ENCODE measurements at places on chromosomes 11 and 22.

DNA sequence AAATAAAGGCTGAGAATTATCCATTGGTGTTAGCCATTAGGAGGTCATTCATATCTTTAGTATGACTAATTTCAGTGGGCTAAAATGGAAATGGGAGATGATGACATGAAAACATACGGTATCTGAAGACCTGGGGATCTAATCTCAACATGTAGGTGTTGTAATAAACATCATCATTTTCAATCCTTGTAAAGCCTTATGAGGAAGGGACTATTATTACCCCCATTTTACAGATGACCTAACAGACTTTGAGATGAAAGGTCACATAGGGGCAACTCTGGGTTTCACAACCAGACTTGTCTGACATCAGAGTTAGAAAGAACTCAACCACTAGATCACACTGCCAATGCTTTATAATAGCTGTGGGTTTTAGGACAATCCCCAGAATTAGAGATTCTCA is 34.8 kb upstream of the TMEM135 start:
- H3K27me3 ChIP-seq, result peaks cover 17% of the 10 kb centered on the region
- DNase-seq, result no peak
- H3K4me3 ChIP-seq, result no peak overlapping the region
- H3K4me1 ChIP-seq, result no peaks in the 10 kb centered on the region

DNA sequence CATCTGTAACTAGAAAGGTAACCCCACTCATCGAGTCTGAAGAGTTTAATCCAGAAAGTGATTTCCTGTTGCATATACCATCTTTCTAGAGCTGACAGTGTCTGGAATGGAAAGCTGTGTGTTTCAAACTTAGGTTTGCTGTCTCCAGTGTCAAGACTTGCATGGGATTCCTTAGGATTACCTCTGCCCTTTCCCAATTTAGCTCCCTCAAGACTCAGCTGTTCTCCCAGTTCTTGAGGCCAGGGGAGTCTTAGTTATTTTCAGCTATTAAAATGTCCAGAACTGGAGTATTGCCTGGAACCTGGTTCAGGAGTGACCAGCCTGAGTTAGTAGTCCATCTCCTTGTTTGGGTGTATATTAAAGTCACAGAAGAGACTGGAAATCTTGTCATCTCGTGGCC is 25.0 kb upstream of the LDHA start:
- H3K27me3 ChIP-seq, result no peaks in the 10 kb centered on the region
- peaks cover 5% of the 10 kb centered on the region for H3K4me1 ChIP-seq
- H3K4me3 ChIP-seq, result no peak overlapping the region
- no peak overlapping the region for H3K27ac ChIP-seq

DNA sequence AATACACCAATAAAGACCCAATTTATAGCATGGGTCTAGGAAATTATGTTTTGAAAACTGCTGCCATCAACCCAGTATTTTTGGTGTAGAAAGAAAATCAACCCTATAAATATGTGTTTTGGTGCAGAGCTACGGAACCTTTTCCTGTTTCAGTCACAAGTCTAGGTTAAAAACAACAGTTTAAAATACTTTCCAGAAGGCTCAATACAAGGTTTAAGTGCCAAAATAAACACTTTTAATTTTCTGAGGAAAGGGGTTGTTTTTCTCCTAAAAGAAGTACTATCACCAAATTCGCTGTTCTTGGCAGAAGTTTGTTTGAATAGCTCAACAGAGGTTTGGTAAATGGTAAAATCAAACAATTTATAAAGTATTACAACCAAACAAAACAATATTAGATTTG is 201.3 kb downstream of the TMEM135 start:
- no peak for DNase-seq
- H3K27me3 ChIP-seq, result no peaks in the 10 kb centered on the region
- peaks cover 2% of the 10 kb centered on the region for H3K36me3 ChIP-seq
- H3K4me1 ChIP-seq, result peaks cover 6% of the 10 kb centered on the region
- H3K4me3 ChIP-seq, result no peak overlapping the region

DNA sequence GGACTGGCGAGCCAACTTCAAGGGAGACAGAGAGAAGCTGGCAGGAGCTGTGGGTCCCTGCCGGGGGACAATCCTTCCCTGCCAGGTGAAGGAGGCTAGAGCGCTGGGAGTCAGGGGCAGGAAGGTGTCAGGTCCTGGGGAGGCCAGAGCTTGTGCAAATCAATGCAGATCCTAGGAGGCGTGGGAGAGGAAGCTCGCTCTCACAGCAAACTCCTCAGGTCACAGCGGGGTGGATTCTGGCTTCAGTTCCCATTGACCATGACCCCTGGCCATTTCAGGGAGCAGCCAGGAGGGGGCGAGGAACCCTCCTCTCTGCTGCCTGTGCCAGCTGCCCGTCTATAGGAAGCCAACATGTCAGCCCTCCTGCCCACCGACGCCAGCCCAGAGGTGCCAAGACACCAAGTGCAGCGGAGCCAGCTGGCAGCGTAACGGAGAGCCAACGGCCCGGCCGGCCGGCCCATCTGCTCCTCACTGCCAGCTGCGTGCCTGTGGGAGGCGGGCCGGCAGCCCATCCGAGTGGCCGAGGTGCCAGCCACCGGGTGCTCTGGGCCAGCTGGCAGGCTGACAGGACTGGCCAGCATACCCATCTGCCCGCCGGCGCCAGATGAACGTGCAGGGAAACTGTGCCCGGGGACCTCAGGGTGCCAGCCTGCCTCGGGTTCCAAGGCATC is 374.8 kb downstream of the MIAT start:
- no peaks in the 10 kb centered on the region for H3K36me3 ChIP-seq
- H3K27me3 ChIP-seq, result peaks cover 31% of the 10 kb centered on the region
- DNase-seq, result no peak
- H3K27ac ChIP-seq, result no peak overlapping the region

DNA sequence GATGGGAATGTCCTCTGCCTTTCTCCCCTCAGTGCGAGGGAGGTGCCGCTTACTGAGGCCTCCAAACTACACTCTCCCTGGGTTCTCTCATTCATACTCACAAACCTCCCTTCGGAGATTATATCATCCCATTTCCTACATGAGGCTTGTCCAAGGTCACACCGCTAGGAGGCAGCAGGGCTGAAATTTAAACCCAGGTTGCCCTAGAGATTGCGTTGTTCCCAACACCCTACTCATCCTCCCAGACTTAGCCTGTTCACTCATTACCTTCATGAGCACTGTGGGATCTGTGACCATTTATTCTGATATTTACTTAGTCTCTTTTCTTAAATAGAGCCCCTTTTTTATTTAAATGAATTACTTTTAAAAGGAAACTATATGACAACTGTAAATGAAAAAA is 31.1 kb downstream of the SDHAF2 start:
- DNase-seq, result no peak
- H3K36me3 ChIP-seq, result peaks cover 14% of the 10 kb centered on the region
- no peak overlapping the region for H3K27ac ChIP-seq
- H3K27me3 ChIP-seq, result no peaks in the 10 kb centered on the region

DNA sequence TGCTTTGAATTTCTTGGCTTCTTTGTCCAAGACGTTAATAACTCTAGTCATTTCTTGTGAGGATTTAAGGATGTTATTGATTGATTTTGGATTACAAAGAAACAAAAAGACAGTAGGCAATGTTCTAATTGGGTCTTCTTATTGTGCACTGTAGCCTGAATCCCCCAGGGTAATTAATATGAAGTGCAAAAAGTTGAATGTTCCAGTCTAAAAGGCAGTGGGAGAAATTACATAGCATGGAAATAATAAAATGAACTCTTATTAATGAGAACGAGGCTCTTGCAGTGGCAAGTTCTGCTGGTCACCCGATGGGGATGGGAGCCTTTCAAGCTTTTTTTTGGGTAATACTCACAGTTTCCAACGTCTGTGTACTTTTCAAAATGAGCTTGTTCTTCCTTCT is 45.6 kb downstream of the UBASH3B start:
- peaks cover 2% of the 10 kb centered on the region for H3K36me3 ChIP-seq
- no peak overlapping the region for H3K27ac ChIP-seq
- DNase-seq, result no peak
- H3K27me3 ChIP-seq, result no peaks in the 10 kb centered on the region

- H3K4me3 ChIP-seq, result no peak overlapping the region
- H3K36me3 ChIP-seq, result peaks cover 1% of the 10 kb centered on the region
- H3K27me3 ChIP-seq, result peaks cover 83% of the 10 kb centered on the region
- H3K27ac ChIP-seq, result no peak overlapping the region
Measured at GRCh38 chr22:24744638-24745037, 29.9 kb downstream of the PIWIL3 start.
